ENCODE measurements at places on chromosomes 11 and 22.

- no peak for DNase-seq
Measured at GRCh38 chr11:43021466-43021865, 290.3 kb upstream of the API5 start.

DNA sequence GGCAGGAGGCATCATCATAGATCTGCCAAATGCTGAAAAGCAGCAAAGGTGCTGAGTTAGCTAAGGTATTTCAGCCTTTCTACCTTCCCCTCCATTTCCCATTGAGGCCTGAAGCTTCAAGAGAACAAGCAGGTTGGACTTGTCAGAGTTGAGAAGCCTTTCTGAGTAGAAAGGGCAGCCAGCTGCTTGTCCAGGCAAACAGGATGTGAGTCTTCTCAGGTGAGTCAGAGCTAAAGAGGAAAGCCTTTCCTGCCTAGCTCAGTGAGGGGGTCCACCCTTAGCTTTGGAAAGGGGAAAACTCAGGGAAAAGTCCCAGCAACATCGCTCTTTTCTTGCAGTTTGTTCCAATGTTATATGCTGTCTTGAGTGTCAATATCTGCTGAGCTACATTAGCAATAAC lies 13.2 kb upstream of the MPZL2 start:
- no peak for DNase-seq

- DNase-seq, result no peak
Measured at GRCh38 chr11:36123336-36124101, 165.7 kb downstream of the COMMD9 start.

GRCh38 chr22:36252754-36253522 lies at the start of gene APOL1:
APOL1 (plus strand) TSS chr22:36253133; CDS start chr22:36254956, 1,823 bp downstream.
- no peak for DNase-seq

- no peak for DNase-seq
Measured at GRCh38 chr11:46390331-46391171, 1.0 kb downstream of the CHRM4 start.

- no peak for DNase-seq
Measured at GRCh38 chr11:69212798-69213110, 57.0 kb downstream of the SMIM38 start.

DNA sequence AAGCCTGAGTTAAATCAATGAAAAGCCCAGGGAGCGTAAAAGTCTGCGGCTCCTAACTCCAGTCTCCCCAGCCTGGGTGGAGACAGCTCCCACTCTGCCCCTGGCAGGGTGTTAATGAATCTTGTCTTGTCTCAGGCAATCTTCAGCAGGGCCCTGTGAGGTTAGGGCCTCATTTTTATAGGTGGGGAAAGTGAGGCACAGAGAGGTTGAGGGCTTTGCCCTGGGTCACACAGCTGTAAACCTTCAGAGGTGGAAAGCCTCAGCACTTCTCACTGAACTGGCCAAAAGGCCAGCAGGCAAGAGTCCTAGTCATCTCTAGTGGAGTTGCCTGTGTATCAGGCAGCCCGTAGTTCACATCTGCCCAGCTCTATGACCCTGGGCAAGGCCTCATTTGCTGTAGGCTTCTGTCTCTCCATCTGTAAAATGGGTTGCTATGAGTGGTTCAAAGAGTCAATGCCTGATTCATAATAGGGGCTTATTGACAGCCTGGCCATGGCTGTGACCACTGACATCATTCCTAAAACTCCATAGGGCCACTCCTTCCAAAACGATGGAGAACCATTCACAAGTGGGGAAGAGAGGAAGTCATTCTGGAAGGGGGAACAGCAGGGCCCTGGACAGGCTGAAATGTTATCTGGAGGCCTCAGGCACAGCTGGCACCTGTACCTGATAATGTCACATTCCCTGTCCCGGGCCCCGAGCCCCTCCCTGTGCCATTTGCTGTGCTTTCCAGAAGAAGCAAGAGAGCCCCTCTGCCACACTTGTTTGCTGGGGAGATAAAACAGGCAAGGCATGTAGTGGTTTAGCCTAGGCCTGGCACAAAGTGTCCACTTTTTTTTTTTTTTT lies 6.0 kb downstream of the CBX7 start:
- no peak for DNase-seq

DNA sequence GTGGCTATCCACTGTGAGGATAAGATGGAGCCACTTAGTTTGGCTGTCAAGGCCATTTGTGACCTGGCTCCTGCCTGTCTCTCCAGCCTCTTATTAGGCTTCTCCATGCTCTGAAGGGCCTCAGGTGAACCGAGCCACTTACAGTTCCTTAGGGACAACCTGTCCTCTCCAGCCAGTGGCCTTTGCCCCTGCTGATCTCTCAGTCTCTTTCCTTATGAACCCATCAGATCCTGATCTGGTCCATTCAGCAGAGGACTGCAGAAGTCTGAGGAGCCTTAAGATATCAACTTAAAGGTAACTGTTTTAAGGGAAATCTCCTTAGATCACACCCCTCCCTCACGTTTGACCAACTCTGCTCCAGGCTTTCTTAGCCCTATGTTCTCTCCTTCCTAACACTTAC lies 2.4 kb downstream of the DUSP18 start:
- no peak for DNase-seq

GRCh38 chr11:613369-613968 lies 2.3 kb downstream of the IRF7 start:
- DNase-seq, result peak; percentile 72

GRCh38 chr11:20112291-20113148 lies 47.8 kb downstream of the DBX1 start:
- DNase-seq, result no peak

- DNase-seq, result no peak
Measured at GRCh38 chr11:76844511-76844910, 16.2 kb upstream of the ACER3 start.
